Left lung (tissue), 14 donors: ENCODE measurements at places on chromosomes 12 and 14. TPM values are rescaled to one million over a fixed set of nuclear protein-coding genes. Genes with fewer than 3 reads are reported as not detected.

Gene FGD4
- polyA plus RNA-seq, result 28.5 TPM

Gene PLEKHG7
- 0.16 TPM for polyA plus RNA-seq

DNA sequence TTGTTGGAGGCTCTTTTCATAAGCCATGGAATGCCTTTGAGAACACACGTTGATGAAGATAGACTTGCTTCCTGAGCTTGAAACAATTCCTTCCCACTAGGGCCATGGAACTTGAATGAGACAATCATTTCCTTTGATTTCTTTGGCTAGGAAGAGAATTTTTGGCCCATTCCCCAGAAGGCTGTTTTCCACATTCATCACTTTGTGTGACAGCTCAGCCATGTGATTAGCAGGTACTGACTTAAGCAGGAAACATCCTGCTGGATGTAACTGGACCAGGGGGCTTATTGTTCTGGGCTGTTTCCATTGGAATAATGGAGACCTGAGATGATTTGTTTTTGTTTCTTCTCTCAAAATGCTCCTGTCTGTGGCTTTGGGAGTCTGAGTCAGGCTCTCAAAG is 469.8 kb upstream of the SEL1L start:
- H3K27me3 ChIP-seq, result no peaks in the 10 kb centered on the region
- no peak for DNase-seq
- no peaks in the 10 kb centered on the region for H3K36me3 ChIP-seq
- no peak overlapping the region for H3K4me3 ChIP-seq

DNA sequence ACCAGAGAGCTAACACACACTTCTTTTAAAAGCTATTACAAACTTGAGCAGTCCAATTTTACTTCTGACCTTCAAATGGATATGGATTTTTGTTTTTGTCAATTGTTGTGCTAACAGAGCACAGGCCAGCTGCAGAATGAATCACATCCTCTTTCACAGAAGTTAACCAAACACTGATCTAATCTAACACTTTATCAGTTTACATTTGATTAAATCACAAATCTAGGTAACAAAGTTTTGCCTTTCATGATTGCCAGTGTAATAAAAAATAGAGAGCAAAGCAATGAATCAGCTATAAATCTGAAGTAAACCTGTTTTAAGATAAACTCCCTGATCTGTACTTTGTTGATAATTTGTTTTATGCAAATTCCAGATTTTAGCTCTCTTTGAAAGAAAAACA is 273.1 kb upstream of the RGS6 start:
- no peak for DNase-seq
- H3K4me1 ChIP-seq, result peaks cover 8% of the 10 kb centered on the region
- no peaks in the 10 kb centered on the region for H3K27me3 ChIP-seq
- H3K36me3 ChIP-seq, result no peaks in the 10 kb centered on the region

GRCh38 chr14:98962118-98962517 is 309.9 kb downstream of the BCL11B start:
- H3K4me1 ChIP-seq, result no peaks in the 10 kb centered on the region
- no peaks in the 10 kb centered on the region for H3K27me3 ChIP-seq
- H3K36me3 ChIP-seq, result no peaks in the 10 kb centered on the region
- no peak overlapping the region for H3K4me3 ChIP-seq

- H3K27ac ChIP-seq, result peak overlapping the region; percentile 70
- H3K4me3 ChIP-seq, result peak overlapping the region; percentile 69
- peaks cover 62% of the 10 kb centered on the region for H3K4me1 ChIP-seq
- no peak for DNase-seq
These were observed 3.2 kb downstream of the AJUBA start for GRCh38 chr14:22978981-22979671.

Gene TMTC2
- 43.4 TPM for polyA plus RNA-seq

GRCh38 chr12:80627782-80628181 is 79.7 kb upstream of the MYF6 start:
- H3K4me3 ChIP-seq, result no peak overlapping the region
- no peak for DNase-seq
- H3K27ac ChIP-seq, result no peak overlapping the region
- no peaks in the 10 kb centered on the region for H3K4me1 ChIP-seq

DNA sequence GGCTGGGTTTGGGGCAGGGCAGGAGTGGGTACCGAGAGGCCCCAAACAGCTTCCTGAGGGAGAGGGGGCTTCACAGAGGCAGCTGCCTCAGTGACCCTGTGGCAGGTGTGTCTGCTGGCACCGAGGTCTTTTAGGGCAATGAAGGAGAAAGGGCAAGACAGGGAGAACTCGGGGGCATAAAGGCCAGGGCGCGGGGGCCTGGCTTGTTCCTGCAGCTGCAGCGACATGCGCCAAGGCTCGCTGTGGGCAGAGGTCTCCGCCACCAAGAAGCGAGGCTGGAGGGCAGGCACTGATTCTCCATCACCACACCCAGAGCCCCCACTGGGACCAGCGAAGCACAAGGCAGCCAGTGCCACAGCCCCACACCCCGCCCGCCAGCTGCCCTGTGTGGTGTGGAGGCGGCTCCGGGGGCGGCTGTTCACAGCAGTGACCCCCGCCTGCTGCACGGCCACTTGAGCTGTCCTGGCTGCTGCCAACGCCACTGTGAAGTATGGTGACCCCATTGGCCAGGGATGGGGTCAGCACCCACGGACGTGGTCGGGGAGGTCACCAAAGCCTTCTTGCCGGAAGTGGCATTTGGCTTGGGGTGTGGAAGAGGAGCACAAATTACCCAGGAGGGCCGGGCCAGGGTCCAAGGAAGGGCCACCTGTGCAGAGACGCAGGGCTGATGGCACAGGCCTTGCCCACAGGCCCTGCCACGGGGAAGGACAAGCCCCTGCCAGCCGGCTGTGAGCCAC is 16.4 kb downstream of the BAG5 start:
- DNase-seq, result no peak
- peaks cover 26% of the 10 kb centered on the region for H3K4me1 ChIP-seq
- no peaks in the 10 kb centered on the region for H3K36me3 ChIP-seq
- no peak overlapping the region for H3K4me3 ChIP-seq
- peaks cover 18% of the 10 kb centered on the region for H3K27me3 ChIP-seq
- no peak overlapping the region for H3K27ac ChIP-seq

Gene TEX52
- polyA plus RNA-seq, result 2.3 TPM

- no peaks in the 10 kb centered on the region for H3K4me1 ChIP-seq
- DNase-seq, result no peak
- no peaks in the 10 kb centered on the region for H3K27me3 ChIP-seq
- no peak overlapping the region for H3K4me3 ChIP-seq
- no peak overlapping the region for H3K27ac ChIP-seq
- H3K36me3 ChIP-seq, result no peaks in the 10 kb centered on the region
These were observed 202.1 kb upstream of the KITLG start for GRCh38 chr12:88782351-88782750.

Gene KCNC2
- polyA plus RNA-seq, result not detected

DNA sequence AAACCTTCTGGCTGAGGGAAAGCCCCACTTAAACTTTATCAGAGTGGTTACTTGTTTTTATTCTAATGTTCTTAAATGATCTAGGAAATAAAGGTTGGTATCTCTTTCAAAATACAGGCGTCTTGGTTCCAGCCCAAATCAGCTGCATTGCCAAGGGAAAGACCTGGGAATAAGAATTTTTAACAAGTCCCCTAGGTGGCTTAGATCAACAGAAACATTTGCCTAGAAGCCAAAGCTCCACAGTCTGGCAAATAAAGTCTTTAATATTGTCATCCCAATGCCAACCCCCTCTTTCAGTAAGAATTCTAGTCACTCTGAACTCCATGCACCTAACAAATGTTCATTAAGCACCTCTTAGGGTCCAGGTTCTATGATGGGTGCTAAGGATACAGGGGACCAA is 66.8 kb downstream of the ARL6IP4 start:
- no peaks in the 10 kb centered on the region for H3K36me3 ChIP-seq
- H3K4me1 ChIP-seq, result no peaks in the 10 kb centered on the region
- H3K4me3 ChIP-seq, result no peak overlapping the region
- no peaks in the 10 kb centered on the region for H3K27me3 ChIP-seq
- no peak overlapping the region for H3K27ac ChIP-seq

Gene GALNT6
- 2.2 TPM for polyA plus RNA-seq

- no peaks in the 10 kb centered on the region for H3K27me3 ChIP-seq
- no peak overlapping the region for H3K27ac ChIP-seq
- no peak for DNase-seq
- no peak overlapping the region for H3K4me3 ChIP-seq
These were observed 205.0 kb upstream of the FOXN3 start for GRCh38 chr14:89621791-89622638.

DNA sequence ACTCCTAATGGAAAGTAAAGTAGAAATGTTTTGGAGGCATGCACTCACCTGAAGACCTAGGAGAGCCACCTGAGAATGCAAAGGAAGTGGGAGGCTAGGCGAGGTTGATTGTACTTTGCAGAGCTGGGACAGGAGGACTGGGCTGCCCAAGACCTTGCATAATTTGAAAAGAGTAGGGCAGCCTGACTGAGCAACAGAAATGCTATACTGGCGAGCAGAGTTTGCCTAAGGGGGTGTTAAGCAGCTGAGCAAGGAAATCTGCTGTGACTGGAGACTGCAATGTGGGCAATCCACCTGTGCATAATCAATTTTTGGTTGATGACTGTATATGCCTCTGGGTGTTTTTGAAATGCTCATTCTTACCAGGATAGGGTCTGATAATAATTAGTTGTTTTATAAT is 834.1 kb downstream of the TRHDE start:
- H3K27ac ChIP-seq, result no peak overlapping the region
- H3K4me1 ChIP-seq, result no peaks in the 10 kb centered on the region
- H3K27me3 ChIP-seq, result no peaks in the 10 kb centered on the region
- DNase-seq, result no peak
- H3K36me3 ChIP-seq, result no peaks in the 10 kb centered on the region

- no peak for DNase-seq
- peaks cover 5% of the 10 kb centered on the region for H3K36me3 ChIP-seq
- no peak overlapping the region for H3K27ac ChIP-seq
- H3K4me1 ChIP-seq, result peaks cover under 1% of the 10 kb centered on the region
These were observed 13.4 kb downstream of the GABARAPL1 start for GRCh38 chr12:10226086-10226485.

Gene PELI2
- polyA plus RNA-seq, result 11.9 TPM

Gene FBLN5
- 91.1 TPM for polyA plus RNA-seq

Gene TPPP2
- 0.20 TPM for polyA plus RNA-seq

DNA sequence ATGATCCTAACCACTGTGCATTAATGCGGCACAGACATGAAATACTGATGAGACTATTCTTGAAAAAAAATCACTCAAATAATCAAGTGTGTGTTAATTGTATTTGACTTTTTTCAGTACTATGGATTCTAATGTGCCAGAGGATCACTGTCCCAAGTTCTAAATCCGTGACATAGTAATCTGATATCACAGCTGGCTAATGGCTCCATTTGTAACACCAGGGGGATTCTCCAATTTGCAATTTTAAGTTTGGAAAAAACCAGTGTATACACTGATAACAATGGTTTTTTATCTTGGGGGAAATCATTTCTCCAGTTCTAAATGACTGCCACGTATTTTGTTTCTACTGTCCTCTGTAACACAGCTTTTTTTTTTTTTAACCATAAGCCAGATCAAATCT is 33.0 kb downstream of the MPHOSPH9 start:
- H3K27me3 ChIP-seq, result no peaks in the 10 kb centered on the region
- no peak for DNase-seq
- no peak overlapping the region for H3K4me3 ChIP-seq
- H3K36me3 ChIP-seq, result peaks cover 4% of the 10 kb centered on the region

Gene ZNF891
- polyA plus RNA-seq, result 8.2 TPM

- no peak overlapping the region for H3K27ac ChIP-seq
- no peak for DNase-seq
- no peaks in the 10 kb centered on the region for H3K27me3 ChIP-seq
These were observed 24.5 kb downstream of the ERG28 start for GRCh38 chr14:75636100-75636692.

- H3K36me3 ChIP-seq, result no peaks in the 10 kb centered on the region
- H3K27me3 ChIP-seq, result no peaks in the 10 kb centered on the region
- no peak overlapping the region for H3K4me3 ChIP-seq
- no peaks in the 10 kb centered on the region for H3K4me1 ChIP-seq
- H3K27ac ChIP-seq, result no peak overlapping the region
- DNase-seq, result no peak
These were observed 74.7 kb downstream of the APAF1 start for GRCh38 chr12:98719515-98720504.

Gene AVPR1A
- 0.87 TPM for polyA plus RNA-seq

DNA sequence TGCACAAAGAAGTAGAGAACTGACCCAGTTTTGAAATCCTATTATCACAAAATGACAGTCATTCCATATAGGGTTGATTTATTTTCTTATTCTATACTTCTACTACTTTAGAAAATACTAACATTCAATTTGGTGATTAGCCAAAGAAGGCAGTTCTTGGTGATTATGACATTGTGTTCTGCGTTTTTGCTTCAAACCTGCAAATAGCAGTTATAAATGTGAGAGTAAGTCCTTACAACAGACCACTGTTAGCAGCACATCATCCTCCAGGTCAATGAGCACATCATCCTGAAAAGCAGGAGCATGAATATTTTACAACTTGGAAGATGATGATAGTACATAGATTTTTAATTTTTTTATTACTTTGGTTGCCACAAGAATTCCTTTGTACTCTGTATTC is 53.1 kb downstream of the LIN7A start:
- H3K27me3 ChIP-seq, result no peaks in the 10 kb centered on the region
- H3K4me1 ChIP-seq, result no peaks in the 10 kb centered on the region
- no peaks in the 10 kb centered on the region for H3K36me3 ChIP-seq
- H3K27ac ChIP-seq, result no peak overlapping the region
- no peak overlapping the region for H3K4me3 ChIP-seq
- DNase-seq, result no peak

GRCh38 chr14:76717508-76718290 is 43.6 kb upstream of the VASH1 start:
- no peak overlapping the region for H3K4me3 ChIP-seq
- peaks cover 8% of the 10 kb centered on the region for H3K4me1 ChIP-seq
- H3K36me3 ChIP-seq, result no peaks in the 10 kb centered on the region
- H3K27ac ChIP-seq, result no peak overlapping the region

Gene OR6J1
- 0.32 TPM for polyA plus RNA-seq

DNA sequence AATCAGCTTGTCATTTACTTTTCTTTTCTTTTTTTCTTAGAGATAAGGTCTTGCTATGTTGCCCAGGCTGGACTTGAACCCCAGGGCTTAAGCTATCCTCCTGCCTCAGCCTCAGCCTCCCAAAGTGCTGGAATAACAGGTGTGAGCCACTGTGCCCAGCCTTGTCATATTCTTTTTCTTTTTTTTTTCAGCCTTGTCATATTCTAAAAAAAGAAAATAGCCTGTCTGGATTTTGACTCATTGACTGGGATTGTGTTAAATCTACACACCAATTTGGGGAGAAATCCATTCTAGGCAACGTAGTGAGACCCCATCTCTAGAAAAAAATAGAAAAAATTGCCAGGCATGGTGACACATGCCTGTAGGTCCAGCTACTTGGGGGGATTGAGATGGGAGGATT is 24.1 kb downstream of the ATP5MC2 start:
- no peak overlapping the region for H3K27ac ChIP-seq
- no peaks in the 10 kb centered on the region for H3K4me1 ChIP-seq
- no peaks in the 10 kb centered on the region for H3K27me3 ChIP-seq
- no peaks in the 10 kb centered on the region for H3K36me3 ChIP-seq
